ENCODE measurements at places on chromosomes 2 and 18.
A peak's percentile ranks its signal among the peaks of the same experiment; 100 is the strongest.

DNA sequence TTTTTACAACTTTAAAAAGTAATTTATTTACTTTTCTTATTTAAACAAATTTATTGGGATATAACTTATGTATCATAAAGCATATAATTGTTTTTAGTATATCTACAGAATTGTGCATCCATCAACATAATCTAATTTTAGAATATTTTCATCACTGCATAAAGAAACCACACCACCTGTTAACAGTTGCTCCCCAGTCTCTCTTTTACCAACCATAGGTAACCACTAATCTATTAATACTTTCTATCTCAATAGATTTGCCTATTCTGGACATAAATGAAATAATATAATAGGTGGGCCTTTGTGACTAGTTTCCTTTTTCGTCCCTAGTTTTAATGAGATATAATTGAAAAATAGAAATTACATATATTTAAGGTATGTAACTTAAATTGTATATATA is 90.6 kb downstream of the ADAM23 start:
- no peak for DNase-seq

GRCh38 chr2:144240656-144241339 is 279.1 kb downstream of the ZEB2 start:
- no peak for DNase-seq

DNA sequence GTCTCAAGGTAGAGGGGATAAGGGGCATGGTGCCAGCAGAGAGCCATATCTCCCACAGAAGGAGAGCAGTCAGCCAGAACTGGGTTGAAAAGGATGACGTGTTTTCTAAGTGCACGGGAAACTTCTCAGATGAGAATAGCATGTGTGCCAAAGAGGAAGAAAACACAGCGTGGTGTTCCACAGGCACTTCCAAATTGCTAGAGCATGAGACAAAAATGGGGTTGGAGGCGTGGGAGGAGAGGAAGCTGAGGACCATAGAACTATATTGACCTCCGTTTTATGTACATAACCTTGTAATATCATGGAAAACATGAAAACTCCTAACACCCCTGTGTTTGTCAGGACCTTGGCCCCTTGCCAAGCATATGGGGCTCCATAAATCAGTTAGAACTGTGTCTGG is 682.7 kb upstream of the RAB6C start:
- no peak for DNase-seq

GRCh38 chr2:225100269-225100668 is 58.0 kb upstream of the DOCK10 start:
- DNase-seq, result no peak

DNA sequence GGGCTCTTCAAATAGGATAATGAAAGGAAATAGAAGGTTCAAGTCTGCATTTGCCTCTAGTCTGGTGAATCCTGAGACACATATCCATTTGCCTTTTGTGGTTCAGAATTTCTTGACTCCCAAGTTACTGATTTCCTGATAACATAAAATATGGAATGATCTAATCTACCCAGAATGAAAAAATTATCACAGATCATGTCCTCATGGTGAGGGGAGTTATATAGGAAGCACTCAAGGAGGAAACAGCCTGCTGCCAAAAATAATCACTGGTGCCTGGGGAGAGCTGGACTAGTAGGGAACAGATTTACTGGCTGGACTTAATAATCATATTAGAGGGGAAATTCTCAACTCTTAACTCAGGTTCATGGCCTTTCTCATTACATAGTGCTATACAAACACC is 95.5 kb upstream of the STK17B start:
- no peak for DNase-seq

DNA sequence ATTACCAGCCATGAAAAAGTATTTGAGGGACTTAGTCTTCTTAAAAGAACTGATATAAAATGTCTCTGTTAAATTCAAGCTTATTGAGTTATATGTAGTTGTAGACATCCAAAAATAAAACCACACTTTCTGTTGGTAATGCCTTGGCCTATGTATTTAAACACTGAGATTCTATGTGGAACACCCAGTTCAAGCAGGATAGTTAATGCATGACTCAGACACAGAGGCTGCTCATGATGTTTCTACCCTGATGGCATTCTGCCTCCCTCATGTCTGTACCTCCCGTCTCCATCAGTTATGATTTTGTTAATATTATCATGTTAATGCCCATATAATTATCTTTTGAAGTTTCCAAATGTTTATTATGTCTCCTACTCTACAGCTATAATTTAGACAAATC is 164.5 kb downstream of the XIRP2 start:
- peak; percentile 60 for DNase-seq

DNA sequence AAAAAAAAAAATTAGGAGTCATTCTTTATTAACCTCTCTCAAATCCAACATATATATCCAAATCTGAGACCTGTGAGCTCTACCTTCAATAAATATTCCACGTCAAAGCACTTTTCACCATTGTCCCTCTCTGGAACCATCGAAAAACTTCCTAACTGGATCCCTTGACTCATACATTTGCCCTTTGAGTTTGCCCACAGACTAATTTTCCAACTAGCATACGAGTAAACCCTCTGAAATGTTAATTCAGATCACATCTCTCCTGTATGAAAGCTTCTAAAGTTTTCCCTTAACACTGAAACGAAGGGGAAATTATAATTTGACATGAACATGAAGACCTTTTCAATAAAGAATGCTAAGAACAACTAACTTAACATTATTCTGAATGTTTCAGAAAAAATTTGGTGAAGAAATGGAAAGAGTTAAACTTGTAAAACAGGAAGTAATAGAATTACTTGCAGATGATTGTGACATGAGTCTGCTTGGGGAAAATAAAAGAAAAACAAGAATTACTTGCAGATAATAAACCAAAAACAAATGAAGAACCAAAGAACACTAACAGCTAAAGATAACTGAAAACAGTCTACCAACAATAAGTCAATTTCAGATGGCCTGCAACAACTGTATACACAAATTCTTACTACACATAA is 110.6 kb downstream of the C2orf74 start:
- DNase-seq, result peak; percentile 23

DNA sequence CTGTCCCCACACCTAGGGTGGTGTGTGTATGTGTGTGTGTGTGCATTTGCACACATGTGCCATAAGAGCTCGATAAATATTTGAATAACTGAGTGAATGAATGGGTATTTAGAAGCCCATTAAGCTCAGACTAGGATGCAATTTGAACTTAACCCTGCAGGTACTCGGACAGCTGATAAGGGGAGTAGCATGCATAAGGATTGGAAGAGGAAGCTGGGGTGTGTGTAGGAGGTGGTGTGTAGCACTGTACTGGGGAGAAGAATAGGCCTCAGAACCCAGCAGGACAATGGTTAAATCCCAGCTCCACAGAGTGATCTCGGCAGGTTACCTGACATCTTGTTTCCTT is 1.8 kb upstream of the KCNF1 start:
- DNase-seq, result no peak

GRCh38 chr18:58325494-58325893 is 281.5 kb downstream of the NEDD4L start:
- DNase-seq, result peak; percentile 84

- peak; percentile 76 for DNase-seq
Measured at GRCh38 chr2:177147093-177147694, 65.4 kb upstream of the HNRNPA3 start.

- no peak for DNase-seq
Measured at GRCh38 chr2:213149949-213150314, 1.5 kb downstream of the IKZF2 start.

- DNase-seq, result no peak
Measured at GRCh38 chr2:108226564-108226963, 13.2 kb upstream of the SULT1C3 start.

- no peak for DNase-seq
Measured at GRCh38 chr2:42829671-42830440, 37.5 kb upstream of the HAAO start.

DNA sequence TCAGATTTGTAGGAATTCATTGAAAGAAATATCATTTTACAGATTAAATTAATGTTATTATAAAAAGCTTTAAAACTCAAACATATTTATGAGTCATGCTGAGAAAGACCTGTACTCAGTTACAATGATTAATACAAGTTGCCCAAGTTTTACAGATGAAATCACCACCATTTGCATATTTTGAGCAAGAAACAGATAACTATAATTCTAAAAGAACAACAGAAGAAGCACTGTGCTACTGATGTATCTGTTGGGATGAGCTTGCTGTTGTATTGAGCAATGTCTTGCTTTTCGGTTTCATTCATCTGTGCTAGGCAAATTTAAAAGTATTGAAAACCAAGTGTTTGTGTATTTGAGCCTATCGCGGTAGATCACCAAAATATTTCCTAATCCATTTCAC is 1589.1 kb upstream of the ZEB2 start:
- peak; percentile 64 for DNase-seq

DNA sequence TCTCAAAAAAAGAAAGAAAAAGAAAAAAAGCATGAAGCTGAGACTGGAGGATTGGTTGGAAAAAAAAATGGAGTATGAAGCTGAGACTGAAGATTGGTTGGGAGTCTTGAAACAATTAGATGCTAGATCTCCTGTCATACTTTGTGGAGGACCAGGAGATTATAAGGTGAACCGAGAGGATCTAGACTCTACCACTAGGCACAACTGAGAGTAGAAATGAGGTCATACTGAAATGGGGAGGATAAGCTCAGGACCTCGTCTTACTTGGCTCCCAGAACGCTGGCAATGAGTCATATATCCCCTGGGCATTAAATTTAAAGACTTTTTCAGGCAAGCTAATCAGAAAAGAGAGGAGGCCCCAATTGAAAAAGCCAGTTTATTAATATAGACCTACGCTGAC is 3.3 kb upstream of the ORC2 start:
- peak; percentile 93 for DNase-seq

GRCh38 chr2:240250985-240251847 is 110.8 kb upstream of the OTOS start:
- peak; percentile 99 for DNase-seq

GRCh38 chr2:75458201-75458600 is 102.5 kb downstream of the EVA1A start:
- DNase-seq, result no peak

GRCh38 chr2:196987298-196987648 is 60.8 kb upstream of the PGAP1 start:
- DNase-seq, result peak; percentile 59

DNA sequence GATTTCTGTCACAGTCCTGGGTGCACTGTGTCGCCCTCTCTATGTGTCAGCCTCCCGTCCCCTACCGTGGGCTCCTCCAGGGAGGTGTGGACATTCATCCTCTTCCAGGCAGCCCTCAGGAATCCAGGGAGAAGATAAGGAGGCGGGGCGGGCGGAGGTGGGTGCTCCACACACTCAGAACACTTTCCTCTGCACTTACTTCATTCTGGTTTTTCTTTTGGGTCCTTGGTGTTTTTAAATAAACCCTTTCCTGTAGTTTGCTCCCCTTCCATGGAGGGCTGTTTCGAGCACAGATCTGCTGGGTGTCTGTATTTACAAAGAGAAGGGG is 183.9 kb downstream of the FAM210A start:
- no peak for DNase-seq

GRCh38 chr18:48791636-48792105 is 159.1 kb downstream of the SMAD7 start:
- no peak for DNase-seq

- no peak for DNase-seq
Measured at GRCh38 chr2:137705296-137705695, 259.0 kb upstream of the HNMT start.

DNA sequence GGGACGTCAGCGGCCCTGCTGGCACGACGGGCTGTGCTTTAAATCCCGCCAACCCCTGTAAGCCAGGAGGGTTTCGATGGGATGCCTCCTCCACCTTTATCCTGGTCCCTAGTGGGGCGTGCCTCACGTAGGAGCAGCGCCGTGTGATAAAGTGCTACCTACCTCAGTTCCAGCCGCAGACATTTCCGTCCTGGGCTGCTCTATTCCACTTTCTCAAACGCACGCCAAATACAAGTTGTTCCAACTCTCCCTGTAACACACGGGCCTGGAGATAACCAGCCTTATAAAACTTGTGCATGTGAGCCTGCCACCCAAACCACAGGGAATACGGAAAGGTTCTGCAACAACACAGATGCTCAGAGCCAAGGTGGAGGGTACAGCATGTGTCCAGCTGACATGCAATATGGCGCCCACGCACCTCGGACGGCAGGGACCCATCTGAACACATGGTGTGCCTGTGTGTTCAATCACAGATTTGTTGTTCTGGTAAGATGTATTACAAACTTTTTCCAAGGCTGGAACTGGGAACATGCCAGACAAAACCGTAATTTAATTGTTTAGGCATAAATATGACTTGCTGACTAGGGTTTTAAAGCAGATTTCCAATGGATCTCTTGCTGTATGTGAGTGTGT is 47.7 kb downstream of the ZNF516 start:
- peak; percentile 95 for DNase-seq

- DNase-seq, result no peak
Measured at GRCh38 chr2:100205174-100205573, 62.8 kb upstream of the AFF3 start.

DNA sequence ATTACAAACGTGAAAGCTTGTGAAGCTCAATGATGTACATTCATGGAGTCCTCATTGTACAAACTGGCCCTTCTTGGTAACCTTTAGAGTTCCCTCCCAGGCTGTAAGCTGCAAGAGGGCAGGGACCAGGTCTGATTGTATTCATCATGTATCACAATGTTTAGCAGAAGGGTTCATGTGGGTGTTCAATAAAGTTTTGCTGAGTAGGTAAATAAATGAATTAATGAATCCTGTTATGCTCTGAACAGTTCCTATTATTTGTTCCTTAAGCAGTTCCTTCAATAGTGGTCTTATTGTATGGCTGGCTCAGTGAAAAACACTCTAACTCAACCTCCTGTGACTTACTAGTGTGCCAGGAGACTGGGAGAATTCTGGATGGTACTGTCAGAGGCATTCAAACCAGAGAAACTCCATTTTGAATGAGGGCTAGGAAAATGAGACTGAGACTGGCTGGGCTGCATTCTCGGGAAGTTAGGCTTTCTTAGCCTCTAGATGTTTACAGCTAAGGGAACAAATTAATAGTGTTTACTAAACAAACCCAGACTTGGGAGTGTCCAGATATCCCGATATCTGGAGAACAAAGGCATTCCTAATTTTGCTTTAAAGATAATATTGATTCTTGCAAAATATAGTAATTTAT is 1.8 kb upstream of the ACVR1 start:
- no peak for DNase-seq

GRCh38 chr2:240346753-240347372 is 88.6 kb upstream of the GPC1 start:
- no peak for DNase-seq

DNA sequence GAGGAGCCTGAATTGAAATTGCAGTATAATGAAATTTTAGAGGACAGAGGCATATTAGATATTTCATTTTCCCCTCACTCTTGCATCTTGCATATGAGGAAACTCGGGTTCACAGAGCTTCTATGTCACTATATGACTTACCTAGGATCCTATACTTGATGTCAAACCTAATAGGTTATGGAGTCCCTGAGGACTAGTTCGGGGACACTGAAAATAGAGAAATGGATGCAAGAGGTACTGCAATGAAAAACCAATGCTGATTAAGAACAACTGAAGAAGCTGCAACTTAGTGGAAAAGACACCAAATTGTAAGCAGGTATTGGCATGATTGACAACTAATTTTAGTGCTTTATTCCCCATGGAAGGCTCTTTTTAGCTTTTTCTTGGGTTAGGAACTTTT is 210.1 kb downstream of the IKZF2 start:
- DNase-seq, result no peak
